Vagina (tissue), 2 donors: ENCODE measurements at places on chromosomes 6 and 20.

DNA sequence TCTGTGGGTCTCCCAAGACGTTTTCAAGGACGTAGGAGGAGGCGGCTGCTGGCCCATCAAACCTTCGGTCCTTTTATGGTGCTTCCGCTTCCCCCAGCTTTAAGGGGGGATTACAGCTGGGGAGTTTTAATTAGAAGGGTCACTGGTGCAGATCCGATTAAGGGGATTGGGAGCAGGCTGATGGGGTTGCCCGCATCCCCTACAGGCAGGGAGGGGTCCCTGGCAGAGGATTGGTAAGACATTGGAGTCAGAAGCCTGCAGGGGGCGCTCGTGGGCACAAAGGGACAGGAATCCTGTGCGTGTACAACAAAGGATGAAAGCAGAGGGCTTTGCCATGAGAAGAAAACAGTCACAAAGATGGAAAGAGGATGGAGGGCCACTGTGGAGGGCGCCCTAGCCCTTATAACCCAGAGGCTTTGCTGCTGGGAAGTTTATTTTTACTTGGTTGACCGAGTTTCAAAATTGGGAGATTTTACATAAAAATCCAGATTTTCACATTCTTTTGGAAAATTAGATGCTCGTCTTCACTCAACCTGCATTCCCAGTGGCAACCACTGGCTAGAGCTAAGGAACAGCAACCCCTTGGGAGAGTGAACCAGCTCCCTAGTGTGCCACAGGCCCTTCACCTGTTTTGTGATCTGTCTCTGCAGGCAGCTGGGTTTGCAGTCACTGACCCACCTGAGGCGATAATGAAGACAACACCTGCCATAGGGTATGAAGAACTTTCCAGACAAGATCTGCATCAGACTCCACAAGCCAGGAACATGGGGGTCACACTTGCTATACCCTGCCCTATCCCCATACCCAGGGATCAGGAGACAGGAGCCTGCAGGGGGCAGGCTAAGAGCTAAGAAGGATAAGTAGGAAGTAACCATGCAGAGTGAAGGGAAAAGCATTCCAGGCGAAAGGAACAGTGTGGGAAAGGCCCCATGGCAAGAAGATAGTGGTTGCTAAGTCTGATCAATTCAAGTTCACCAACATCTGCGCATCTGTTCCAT lies 97.7 kb downstream of the KCNB1 start:
- DNase-seq: no peak

- DNase-seq: no peak
Observed at GRCh38 chr20:21269772-21270171, 33.4 kb upstream of the XRN2 start.

- DNase-seq: no peak
Observed at GRCh38 chr6:449057-449430, 57.5 kb downstream of the IRF4 start.

DNA sequence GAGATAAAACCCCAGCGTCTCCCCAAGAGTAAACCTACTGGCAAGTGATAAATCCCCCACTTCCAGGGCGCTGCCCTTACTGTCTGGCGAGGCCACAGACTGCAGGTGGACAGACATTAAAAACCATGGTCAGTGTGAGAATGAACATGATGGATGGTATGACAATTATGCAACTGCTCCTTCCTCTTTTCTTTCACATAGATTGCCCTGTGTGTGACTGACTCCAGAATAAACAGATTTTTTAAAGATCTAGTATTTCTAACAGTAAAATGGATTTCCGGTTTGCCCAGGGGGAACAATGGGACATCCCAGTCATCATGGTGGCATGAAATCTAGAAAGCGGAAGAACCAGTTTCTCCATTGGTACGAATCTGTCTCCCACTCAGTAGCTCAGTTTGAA lies 153.7 kb downstream of the FOXC1 start:
- no peak for DNase-seq

DNA sequence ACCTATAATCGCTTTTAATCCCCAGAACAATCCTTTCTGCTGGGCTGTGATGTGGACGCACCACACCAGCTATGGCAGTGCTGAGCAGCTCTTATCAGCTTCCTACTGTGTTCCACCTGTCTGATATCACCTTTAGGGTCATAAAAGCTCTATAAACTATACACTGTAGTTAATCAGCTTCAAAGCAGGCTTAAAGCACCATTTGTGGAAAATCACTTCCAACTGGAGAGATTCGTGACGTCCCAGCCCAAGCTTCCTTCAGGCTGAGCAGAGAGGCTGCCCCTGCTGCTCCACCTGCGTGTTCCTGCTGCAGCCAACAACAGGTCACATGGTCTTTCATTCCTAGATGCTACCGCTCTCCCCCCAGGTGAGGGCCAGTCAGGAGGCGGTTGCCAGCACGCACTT lies 156.5 kb downstream of the SMOC2 start:
- no peak for DNase-seq

DNA sequence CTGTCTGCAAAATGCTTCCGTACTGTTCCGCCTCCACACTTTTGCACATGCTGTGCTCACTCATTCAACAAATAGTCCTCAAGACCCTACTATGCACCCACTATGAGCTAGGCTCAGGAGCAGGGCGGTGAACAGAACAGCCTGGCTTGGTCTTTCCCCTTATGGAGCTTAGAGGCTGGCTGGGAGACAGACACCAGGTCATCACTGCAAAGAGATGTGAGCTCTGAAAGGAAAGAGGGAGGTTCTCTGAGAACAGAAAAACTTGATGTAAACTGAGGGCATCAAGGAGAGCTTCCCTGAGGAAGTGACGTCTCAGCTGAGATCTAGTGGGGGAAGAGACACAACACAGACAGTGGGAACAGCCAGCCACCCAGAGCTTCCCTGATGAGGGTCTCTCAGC lies 31.0 kb upstream of the TGM2 start:
- no peak for DNase-seq

GRCh38 chr6:33958526-33959328 lies 154.9 kb upstream of the MLN start:
- no peak for DNase-seq

DNA sequence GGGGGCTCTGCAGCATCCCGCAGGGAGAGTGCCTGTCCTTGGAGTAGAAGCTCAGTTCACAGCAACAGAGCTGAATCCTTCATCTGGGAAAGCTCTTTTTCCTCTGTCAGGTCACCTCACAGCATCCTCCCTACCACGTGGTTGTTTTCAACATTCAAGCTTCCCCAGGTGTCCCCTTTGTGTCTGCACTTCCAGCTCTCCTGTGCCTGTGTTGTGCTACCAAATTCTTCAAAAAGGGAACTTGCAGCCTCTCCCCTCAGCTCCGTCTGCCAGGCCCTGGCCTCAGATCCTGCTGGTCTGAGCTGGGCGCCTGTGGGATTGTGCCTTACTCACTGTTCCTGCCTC lies 108.4 kb downstream of the FOXF2 start:
- no peak for DNase-seq

DNA sequence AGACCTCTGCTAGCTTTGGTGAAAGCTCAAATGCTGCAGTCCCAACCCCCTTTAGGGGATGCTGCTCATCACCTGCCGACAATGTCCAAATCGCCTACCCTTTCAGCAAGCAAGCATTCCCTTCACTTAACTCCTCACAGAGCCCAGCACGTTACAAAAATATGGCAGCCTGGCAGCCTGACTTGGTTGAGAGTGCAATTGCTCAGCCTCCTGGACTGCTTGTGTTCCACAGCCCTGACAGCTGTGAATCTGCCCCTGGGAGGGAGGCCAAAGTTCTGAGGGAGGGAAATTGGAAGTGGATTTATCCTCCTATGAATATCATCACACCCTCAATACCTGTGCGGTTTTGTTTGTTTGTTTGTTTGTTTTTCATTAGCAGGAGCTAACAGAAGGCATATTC lies 231.0 kb downstream of the HIVEP2 start:
- DNase-seq: no peak

GRCh38 chr20:44858606-44859360 lies 26.7 kb upstream of the YWHAB start:
- no peak for DNase-seq

GRCh38 chr20:31908424-31908823 lies 38.0 kb downstream of the TTLL9 start:
- DNase-seq: no peak

DNA sequence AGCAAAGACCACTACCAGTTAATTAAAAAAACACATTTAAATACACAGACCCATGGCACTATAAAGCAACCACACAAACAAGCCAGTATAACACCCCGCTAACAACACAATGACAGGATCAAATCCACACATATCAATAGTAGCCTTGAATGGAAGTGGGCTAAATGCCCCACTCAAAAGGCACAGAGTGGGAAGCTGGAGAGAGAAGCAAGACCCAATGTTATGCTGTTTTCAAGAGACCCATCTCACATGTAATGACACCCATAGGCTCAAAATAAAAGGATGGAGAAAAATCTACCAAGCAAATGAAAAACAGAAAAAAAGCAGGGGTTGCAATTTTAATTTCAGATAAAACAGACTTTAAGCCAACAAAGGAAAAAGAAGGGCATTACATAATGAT lies 125.4 kb upstream of the PTCHD4 start:
- DNase-seq: no peak

- DNase-seq: no peak
Observed at GRCh38 chr6:12968839-12969558, 252.4 kb downstream of the PHACTR1 start.

DNA sequence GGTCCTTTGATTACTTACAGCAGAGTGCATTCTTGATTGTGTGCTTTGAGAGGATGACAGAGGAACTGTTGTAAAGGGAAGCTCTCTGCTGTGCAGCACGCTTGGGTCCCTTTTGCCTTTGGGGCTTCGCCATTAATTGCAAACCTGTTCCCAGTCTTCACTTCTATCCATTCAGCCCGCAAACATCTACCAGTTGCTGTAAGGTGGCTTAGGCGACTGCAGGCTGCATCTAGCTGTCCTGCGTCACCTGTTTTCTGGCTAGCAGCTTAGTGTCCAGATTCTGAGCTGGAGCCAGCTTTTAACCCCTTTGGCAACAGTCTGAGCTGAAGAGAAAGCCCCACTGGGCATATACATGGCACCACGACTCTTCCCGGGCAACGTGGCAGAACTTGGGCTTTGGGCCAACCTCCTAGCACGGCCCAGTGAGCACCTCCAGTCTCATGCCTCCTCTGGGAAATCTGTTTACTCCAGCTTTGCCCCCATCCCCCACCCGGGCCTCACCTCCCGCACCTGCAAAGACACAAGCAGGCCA lies 2.5 kb upstream of the FASTKD5 start:
- DNase-seq: no peak

DNA sequence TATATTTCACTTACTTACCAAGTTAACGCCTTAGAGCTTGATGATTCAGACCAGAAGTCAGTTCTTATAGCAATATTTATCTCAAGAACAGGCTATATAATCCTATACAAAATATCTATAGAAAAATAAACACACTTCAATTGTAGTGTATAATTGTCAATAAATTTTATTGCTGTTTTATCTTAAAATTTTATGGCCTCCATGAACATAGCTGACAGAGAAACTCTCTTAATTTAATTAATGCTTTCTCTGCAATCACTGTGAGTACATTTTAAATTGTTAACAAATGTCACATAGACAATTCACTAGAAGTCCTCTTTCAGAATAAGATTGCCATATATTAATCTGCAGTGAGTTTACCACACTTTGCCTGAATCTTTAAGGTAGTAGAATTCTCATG lies 178.6 kb downstream of the RFPL4B start:
- no peak for DNase-seq

- no peak for DNase-seq
Observed at GRCh38 chr20:47612670-47613069, 111.0 kb downstream of the NCOA3 start.

- DNase-seq: no peak
Observed at GRCh38 chr6:3286641-3287171, 28.0 kb downstream of the PSMG4 start.

DNA sequence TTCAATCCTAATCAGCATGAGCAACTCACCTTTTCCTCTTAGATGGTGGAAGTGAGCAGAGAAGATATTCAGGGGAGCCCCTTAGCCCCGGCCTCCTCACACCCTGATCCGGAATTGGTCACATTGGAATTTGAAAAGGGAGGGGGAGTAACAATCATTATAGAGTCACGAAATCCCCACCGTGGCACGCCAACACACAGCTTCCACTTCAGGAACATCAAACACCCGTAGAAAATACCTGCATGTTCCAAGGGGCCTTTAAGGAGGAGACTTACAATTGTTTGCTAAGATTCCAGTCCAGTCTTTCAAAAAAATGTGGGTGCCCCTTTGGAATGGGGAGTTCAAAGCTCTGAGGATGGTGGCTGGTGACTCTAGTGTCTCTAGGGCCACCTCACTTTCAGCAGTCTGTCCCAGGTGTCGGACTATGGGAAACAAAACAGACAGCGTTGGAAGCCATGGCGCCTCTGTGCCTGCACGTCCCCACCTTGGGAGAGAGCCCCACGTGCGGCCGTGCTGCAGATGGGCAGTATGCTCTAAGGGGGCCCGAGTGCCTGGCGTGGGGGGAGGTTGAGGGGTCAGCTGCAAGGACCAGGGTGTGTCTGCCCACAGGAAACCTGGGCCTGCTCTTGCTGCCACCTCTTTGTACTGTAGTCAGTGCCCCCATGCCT lies 2.4 kb downstream of the CD93 start:
- DNase-seq: no peak

DNA sequence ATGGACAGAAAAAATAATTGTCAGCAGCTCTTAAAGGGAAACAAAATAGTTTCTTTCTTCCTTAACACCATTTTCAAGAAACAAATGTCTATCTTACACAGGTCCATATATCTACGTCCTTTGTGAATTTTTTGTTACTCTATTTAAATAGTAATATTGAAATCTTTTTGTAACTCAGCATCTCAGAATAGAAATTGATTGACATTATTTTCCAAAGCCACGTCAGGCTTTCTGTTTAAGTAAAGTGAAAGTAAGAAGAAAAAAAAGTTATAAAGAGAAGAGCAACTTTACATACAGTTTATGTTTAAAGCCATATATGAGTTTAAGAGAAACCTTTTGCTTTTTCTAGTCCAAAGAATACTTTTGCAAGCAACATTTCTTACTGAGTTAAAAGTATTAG lies 402.9 kb upstream of the SOX4 start:
- DNase-seq: no peak

GRCh38 chr20:409697-410559 lies 1.8 kb downstream of the RBCK1 start:
- no peak for DNase-seq

- no peak for DNase-seq
Observed at GRCh38 chr20:2559651-2560050, 23.3 kb downstream of the TMC2 start.

GRCh38 chr20:5349448-5349847 lies 32.7 kb upstream of the PROKR2 start:
- no peak for DNase-seq

GRCh38 chr6:170163405-170164170 lies 127.3 kb downstream of the DLL1 start:
- no peak for DNase-seq

DNA sequence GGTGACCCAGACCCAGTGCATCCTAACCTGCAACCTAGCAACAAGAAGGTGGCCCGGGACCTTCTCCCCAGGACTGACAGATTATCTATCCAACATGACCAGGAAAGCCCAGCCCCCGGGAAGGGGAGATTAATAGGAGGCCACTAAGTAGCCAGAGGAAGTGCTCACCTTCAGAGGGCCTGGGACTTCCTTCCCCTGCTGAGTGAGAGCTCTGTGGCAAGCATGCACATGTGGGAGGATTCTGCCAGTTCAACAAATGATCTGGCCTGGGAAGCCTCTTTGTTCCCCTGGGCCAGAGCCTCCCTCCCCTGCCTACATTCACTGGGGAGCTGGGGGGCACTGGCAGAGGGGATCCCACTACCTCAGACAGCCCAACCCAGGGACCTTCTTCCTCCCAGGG lies 39.6 kb downstream of the SHLD1 start:
- no peak for DNase-seq

- DNase-seq: no peak
Observed at GRCh38 chr6:152745509-152746171, 5.0 kb upstream of the VIP start.
